T-helper 2 cell (primary cell): ENCODE measurements at places on chromosomes 2 and 18.

DNA sequence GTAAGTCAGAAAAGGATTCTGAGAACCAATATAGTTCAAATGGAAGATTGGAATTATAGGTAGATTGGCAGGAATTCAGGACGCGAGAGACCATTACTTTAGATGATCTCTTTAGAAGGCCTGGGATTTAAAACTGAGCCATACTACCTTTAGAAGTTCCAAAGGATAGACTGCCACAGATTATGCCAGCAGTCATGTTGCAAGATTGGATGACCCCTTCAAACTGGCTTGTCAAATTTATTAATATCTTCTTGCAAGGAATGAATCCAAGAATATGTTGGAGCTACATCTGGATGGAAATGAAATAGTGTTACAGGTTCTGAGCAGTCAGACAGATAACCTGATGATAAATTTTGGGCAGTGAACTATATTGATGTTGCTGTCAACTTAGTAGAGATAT lies 22.0 kb downstream of the BABAM2 start:
- no peak for DNase-seq

DNA sequence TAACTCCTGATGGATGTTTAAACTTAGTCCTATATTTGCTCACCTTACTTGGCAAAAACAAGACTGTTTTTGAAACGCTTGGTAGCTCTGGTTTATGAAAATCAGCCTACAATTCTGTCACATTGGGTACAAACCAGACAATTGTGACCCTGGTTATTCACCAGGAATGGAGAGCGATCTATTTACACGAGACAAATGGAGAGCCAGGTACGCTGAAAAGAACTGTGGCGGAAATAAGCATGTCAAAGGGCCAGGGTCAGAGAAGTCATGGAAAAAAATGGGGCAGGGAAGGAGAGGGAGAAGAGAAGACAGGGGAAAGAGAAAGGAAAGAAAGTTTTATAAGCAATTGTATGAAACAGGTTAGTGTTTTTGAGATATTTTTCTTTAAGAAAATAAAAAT lies 119.5 kb upstream of the ZFP36L2 start:
- no peak for DNase-seq

DNA sequence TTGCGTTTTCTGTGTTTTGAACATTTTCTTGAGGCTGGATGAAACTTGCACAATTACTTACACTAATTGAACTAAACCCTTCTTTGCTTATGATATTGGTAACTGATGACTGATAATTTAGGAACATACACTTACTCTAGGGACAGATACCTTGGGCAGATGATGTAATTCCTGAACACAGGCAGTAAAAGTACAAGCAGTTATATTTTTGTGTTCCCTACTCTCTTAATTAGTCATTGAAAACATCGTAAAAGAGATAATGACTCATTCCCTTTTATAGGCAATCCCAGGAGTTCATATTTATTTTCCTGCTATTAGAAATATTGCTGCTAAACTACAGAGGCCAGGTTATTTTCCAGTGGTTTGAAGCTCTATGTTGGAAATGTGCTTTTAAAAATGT lies 46.4 kb downstream of the CCDC85A start:
- DNase-seq, result no peak

GRCh38 chr2:42971947-42972736 lies 179.8 kb upstream of the HAAO start:
- DNase-seq, result no peak

- DNase-seq, result no peak
Observed at GRCh38 chr18:3051718-3052410, 38.9 kb upstream of the LPIN2 start.

DNA sequence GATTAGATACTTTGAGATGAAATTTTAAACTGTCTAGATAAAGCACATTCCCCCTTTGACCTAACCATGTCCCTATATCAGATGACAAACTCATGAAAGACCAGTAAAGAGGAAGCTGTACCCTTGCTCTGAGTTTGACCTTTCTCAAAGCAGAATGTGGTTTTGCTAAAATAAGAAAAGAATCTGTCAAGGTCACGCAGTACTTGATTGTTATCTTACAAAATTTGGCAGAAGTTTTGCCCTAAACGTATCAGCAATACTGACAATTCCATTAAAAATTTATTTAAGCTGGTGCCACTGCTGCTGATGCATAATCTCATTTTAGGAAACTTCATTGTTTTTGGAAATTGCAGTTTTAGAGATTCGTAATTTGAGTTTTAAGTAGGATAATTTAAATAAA lies 31.2 kb upstream of the GALM start:
- DNase-seq, result no peak

GRCh38 chr18:48042431-48042830 lies 112.0 kb upstream of the SMAD2 start:
- no peak for DNase-seq

- no peak for DNase-seq
Observed at GRCh38 chr2:86788881-86789686, 1.6 kb downstream of the CD8A start.

- DNase-seq, result no peak
Observed at GRCh38 chr2:175006281-175006680, 1.1 kb upstream of the CHN1 start.

DNA sequence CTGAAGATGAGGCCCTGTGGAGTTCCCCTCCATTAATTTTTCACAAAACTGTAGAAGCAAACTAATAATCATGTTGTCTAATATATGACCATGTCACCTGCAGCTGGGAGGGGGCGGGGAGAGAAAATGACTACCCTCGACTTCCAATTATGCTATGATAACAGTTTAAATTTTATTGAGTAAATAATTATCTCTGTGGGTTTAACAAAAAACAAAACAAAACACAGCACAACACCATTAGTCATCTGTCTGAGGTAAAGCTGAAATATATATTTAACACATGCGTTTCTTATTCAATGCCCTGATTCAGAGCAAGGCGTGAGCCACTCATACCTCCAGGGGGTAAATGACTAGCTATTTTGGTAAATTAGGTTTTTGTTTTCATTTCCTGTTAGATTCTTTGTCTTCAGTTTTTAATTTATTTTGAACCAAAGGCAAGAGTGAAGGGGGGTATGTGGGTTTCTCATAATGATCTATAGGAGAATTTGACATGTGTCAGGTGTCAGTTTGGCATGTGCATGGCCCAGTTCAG lies 77.4 kb upstream of the ZCCHC2 start:
- DNase-seq, result no peak

DNA sequence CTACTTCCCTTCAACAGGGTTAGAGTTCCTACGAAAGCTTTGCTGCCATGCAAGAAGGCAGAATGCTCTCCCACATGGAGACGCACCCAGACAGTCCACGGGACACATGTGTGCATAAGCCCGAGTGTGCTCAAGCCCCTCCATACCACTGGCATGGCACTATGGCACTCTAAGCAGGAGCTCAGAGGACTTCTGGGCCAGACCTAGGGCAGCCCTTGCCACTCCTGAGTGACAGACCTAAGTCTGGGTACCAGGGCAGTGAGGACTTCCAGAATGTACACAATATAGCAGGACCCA lies 11.4 kb upstream of the ARID5A start:
- no peak for DNase-seq

GRCh38 chr18:60406721-60407120 lies 34.1 kb upstream of the MC4R start:
- no peak for DNase-seq

GRCh38 chr2:9118383-9118960 lies 88.1 kb upstream of the ASAP2 start:
- DNase-seq, result no peak

GRCh38 chr2:73283545-73284295 lies 558 bp downstream of the FBXO41 start:
- DNase-seq, result no peak

DNA sequence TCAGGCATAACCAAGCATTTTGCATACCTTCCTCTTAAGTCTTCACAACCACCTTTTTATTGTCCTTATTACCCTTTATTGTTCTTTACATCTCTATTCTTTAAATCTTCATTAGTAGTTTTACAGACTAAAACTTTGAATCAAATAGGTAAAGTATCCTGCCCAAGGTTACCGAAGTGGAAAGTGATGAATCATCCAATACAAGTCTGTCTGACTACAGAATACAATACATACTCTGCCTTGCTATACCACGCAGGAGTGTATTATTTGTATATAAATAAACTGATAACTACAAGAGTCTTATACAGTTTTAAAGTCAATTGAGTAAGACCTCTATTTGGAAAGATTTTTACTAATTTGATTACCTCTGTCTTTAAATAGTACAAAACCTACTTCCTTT lies 196.0 kb downstream of the ZEB2 start:
- no peak for DNase-seq

DNA sequence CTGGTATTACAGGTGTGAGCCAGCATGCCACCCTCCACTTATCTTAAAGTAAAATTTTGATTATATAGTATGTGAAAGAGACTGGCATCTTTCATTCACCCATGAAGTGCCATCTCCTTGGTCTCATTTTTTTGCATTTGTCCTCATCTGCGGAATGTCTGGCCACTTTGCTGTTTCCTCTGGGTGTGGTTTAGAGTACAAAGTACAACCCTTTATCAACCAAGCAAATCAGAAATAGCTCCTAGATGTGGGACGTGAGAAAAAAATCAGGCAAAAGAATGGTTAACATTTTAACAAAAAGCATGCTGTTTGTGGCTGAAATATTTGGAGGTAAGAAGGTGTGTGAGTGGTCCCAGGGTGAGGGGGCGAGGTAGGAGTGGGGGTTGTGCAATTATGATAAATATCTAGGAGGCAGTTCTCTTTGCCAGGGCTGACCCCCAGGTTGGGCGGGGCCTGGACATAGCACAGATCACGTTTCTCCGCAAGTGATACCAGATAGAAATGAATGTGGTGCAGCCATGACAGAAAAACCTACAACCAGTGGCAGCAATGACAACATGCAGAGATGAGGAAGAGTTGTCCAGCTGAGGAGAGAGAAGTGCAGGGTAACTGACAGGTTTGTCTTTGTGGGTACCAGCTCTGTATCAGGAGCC lies 115.8 kb upstream of the SERTAD2 start:
- no peak for DNase-seq

DNA sequence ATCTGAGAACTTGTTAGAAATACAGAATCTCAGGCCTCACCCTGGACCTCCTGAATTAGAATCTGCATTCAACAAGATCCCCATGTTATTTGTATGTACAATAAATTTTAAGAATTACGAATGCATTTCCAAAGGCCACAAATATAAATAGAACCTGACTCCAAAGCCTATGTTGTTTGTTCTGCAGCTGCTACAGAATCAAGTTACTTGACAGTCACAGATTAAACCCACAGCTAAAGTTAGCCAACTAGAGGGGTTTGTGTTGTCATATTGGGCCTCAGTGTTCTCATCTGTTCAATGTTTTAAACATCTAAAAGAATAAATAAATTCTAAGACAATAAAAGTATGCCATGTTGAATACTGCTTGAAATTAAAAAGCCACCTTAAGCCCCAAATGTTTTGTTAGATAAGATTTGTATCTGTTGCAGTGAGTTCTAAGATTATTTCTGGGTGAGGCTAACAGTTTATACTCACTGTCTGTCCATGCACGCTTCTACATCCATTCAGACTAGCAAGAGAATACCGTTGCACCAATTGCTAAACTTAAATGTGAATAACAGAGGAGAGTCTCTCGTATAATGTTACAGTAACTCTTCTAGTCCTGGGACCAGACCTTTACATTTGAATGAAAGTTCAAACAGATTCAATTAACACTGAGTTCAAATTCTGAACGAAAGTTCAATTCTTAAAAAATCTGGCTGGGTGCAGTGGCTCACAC lies 200.4 kb downstream of the MEMO1 start:
- no peak for DNase-seq

GRCh38 chr2:66489436-66489835 lies 54.5 kb downstream of the MEIS1 start:
- DNase-seq, result no peak

DNA sequence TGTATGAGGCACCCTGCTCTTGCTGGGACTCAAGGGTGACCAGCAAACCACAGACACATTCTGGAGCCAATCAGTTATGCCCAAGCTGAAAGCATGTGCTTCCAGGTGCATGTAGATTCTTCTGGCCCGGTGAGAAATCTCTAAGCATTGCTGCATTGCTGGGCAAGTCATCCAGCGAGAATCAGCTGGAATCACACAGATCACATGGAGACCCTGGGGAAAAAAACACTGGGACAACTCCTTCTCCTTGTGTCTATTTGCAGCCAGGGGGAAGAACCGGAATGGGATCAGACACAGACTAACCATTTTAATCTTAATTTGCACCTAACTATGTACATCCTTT lies 119.7 kb upstream of the KLF7 start:
- DNase-seq, result no peak

- no peak for DNase-seq
Observed at GRCh38 chr2:235095569-235095968, 143.8 kb downstream of the SH3BP4 start.

GRCh38 chr18:36354989-36355388 lies 57.5 kb downstream of the FHOD3 start:
- DNase-seq, result no peak

DNA sequence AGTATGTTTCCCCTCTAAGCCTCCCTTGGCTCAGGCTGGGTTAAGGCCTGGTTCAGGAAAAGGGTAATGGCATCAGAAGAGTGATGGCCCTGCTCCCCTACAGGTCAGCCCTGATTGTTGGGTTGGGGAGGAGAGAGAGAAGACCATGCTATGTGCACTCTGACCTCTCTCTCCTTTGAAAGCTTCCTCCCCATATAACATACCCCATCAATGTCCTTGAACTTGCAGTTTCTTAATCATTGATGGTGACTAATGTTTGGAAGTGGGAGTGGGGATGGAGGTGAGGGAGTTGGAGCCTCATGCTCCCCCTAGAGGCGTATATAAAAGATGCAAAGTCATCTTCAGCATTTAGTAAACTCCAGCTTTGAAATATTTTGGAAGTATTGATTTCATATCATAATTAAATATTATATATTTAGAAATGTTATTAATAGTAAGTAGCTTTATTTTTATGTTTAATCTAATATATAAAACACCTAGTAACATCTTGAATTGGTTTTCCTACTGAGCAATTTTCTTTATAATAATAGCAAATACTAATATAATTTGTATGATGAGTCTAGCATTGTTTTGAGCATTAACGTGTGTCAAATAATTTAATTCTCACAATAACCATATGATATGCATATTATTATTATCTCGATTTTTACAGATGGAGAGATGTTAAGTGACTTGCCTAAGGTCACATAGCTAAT lies 8.8 kb downstream of the PLCL1 start:
- DNase-seq, result peak; percentile 41

DNA sequence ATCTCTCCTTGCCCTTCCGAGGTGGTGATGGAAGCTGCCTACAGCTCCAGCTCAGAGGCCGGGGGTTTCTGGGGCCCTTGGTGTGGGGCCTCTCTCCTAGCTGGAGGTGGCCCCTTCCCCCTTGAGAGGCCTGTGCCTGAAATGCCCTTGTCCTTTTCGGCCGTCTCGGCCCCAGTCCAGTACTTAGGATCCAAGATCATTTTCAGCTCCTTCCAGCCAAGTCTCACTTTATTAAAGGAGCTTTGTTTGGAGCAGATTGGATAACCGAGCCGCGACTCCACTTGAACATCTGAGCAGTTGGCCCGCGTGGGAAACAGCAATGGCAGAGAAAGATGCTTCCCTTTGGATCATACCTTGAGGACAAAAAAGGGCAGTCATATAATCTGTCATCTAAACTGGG lies 125.0 kb downstream of the NEDD4L start:
- no peak for DNase-seq

DNA sequence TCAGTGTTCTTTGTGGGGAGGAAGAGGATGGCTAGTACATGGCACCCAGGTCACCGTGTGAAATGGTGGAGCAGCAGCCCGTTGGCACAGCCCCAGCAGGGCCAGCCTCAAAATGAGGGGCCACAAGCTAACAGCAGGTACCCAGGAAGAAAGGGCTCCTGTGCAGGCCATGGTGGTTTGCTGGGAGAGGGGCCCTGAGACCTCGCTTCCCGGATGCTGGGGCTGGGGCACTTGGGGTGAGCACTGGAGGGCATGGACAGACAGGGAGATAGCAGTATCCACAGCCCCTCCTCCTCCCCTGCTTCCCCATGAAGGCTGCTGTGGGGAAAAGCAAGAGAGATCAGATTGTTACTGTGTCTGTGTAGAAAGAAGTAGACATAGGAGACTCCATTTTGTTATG lies 16.2 kb upstream of the TEX44 start:
- DNase-seq, result no peak
